NCI-H1048 (cell line): ENCODE measurements at places on chromosomes 1 and 21.

- DNase-seq: no peak
Observed at GRCh38 chr1:217627431-217627830, 3.5 kb downstream of the GPATCH2 start.

DNA sequence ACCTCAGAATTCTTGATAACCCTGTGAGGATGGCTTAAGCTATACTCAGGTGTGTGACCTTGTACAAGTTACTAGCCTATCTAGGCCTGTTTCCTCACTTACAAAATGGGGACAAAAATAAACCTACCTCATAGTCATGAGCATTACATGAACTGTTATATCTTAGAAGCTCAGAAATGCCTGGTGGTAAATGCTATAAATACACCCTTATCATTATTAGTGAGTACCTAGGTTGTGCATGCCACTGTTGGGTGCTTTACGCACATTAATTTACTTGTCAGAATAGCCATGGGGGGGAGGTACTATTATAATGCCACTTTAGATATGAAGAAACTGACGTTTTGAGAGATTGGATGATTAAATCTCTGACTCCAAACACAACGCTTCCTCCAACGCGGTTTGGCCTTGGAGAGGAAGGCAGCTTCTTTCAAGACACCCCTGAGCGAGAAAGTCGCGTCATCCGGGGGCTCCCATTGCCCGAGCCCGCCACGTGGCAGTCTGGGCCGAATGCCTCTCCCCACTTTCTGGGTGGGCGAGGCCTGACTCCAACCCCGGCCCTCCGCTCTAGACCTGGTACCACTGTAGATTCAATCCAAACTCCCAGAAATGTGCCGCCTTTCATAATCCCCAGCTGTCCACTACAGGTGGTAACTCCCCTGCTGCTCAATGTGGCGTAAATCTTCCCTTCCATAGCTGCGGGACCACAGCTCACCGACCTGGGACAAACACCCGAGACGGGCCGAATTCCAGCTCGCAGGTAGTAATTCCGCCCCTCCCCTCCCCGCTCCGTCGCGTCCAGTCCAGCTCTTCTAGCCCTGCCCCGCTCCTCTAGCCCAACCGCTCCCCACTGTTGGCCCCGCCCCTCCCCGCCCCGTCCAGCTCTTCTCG, 771 bp upstream of the RAD54L start:
- DNase-seq: no peak

DNA sequence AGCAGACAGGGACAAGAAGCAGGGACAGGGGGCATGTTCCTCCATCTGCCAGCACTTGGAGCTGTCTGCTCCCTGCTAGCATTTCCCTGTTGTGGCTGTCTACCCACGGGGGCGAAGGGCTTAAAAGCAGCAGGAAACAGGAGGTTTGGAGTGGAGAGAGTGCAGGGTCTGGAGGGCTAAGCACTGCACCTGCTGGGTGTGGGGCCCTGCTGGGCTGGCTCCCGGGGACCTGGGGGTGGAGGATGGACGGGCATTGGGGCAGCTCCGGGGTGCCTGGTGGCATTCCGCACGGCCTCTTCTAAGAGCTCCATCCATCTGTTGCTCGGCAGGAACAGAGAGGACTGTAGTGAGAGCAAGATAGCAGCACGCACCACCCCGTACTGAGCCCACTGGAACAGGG, 21.2 kb downstream of the LRRC71 start:
- no peak for DNase-seq

DNA sequence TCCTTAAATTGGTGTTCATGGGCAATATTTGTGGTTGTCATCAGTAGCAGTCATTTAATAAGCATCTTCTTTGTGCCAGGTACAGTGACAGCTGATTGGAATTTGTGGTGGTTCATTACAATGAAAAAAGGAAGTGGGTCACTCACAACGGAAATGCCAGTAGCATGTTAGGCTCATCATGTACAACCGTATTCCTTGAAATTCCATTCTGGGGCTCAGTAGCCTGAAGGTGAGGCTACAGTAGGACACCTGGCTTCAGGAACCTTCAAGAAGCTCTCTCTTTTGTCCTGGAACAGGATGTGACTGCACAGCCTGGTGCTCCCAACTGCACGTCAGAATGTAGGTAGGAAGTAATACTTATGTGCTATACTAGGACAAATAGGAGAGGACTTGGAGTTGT, 93.9 kb downstream of the ST3GAL3 start:
- no peak for DNase-seq

- DNase-seq: no peak
Observed at GRCh38 chr1:36842448-36842847, 191.9 kb downstream of the GRIK3 start.

- DNase-seq: no peak
Observed at GRCh38 chr1:117596023-117596720, 9.7 kb upstream of the TENT5C start.

DNA sequence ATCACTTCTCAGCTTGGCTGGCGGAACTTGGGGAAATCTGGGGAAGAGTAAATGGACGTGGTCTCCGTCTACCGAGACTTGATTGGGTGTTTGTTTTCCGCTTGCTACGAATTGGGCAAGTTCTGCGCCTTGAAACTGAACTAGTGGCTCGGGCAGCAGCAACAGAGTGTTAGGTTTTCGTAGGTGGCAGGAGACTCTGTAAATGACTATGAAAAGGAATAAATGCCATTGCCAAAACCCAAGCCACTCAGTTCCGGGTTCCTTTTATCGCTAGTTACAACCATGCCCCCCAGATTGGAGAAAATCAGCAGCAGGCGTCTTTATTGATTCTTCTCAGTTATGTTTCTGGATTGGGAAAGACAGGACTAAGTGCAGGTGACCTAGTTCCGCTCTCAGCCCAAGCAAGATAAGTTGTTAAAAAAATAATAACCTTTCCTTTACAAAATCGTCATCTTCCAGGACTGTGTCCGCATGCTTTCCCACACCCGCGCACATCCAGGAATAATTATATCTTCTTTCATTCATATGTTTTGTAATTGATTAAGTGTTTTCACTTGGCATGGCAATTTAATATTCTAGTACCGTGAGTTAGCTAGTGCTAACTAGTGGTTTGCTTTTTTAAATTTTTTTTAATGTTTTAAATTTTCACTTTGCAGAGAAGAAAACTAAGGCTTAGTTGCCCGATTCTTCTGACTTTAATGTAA, 3.4 kb downstream of the LHX9 start:
- DNase-seq: no peak

GRCh38 chr21:26115305-26115704, 55.3 kb downstream of the APP start:
- DNase-seq: no peak

GRCh38 chr1:23741609-23742008, 1.7 kb upstream of the ELOA start:
- DNase-seq: no peak

DNA sequence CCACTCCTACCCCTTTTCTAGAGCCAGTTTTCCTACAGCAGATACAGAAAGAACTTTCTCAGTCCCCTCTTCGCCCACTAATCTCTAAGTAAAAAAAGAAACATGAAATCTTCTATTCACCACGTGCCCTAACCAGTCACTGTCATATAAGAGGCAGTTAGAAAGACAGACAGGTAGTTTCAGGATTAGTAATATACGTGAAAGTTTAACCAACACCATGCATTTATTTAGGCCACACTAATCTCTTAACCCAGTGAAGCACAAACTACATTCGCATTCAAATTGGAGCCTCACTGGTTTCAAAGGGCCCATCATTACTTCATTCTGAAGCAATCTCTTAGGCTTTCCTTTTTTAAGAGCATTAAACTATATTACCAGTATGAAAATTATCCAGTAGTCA, 10.1 kb downstream of the GPATCH2 start:
- no peak for DNase-seq

DNA sequence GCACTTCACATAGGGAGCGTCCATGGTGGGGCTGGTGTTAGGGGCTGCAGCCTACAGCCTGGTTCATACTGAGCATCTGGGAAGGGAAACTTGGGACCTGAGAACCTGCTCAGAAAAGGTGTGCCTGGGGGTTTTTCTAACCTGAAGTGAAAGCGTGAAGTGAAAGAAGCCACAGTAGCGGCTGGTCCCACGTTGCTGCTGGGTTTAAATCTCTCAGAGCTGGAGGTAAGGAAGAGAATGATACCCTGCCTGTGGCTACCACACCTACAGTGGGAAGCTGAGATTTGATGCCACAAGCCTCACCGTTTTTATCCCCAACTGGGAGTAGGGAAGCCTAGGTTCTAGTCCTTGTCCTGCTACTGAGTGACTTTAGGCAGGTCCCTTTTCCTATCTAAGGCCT, 21.0 kb upstream of the FUCA1 start:
- DNase-seq: no peak

DNA sequence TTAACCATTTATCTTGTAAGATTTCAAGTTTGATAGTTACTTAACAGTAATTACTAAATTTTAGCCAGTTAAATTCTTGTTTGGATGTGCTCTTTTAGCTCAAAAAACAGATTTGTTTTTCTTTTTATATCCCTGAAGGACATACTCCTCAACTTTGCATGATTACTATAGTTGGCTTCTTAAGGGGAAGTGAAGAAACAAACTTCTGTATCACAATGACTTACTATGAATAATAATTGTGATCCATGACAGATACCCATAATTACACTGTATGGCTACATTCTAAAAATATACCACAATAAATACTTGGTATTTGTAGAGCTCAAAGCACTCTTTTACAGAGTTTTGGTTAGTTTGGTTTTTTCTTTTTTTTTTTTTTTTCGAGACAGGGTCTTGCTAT, 55.8 kb downstream of the IARS2 start:
- no peak for DNase-seq

DNA sequence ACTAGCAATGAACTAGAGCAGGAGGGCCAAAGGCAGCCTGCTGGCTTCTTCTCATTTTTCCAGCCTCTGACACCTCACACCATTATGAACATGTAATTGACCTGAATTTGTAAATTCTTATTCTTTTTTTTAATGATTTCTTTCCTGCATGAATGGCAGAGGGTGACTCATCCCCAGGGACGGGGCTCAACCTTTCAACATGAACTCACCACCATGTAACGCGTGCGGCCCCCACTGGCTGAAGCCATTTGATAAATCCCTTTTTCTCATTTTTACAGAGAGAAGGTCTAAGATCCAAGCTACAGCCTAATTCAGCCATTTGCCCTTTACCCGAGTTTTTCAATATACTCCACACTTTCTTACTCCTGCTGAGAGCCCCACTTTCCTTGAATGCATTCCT, 9.3 kb upstream of the ETS2 start:
- DNase-seq: no peak

- DNase-seq: no peak
Observed at GRCh38 chr1:41641475-41641814, 157.0 kb upstream of the EDN2 start.

- no peak for DNase-seq
Observed at GRCh38 chr21:31088474-31088751, 50.1 kb upstream of the KRTAP19-8 start.

- DNase-seq: no peak
Observed at GRCh38 chr1:110021285-110021684, 13.1 kb upstream of the STRIP1 start.

DNA sequence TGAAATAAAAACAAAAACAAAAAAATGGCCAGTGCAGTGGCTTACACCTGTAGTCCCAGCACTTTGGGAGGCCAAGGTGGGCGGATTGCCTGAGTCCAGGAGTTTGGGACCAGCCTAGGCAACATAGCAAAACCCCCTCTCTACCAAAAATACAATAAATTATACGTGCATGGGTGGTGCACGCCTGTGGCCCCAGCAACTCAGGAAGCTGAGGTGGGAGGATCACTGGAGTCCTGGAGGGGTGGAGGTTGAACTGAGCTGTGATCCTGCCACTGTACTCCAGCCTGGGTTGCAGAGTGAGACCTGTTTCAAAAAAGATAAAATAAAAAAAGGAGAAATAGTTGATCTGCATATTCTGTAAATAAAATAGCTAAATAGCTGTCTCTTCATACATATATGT, 41.2 kb downstream of the HS2ST1 start:
- no peak for DNase-seq

- DNase-seq: no peak
Observed at GRCh38 chr1:152777510-152778137, 2.7 kb downstream of the LCE1F start.

DNA sequence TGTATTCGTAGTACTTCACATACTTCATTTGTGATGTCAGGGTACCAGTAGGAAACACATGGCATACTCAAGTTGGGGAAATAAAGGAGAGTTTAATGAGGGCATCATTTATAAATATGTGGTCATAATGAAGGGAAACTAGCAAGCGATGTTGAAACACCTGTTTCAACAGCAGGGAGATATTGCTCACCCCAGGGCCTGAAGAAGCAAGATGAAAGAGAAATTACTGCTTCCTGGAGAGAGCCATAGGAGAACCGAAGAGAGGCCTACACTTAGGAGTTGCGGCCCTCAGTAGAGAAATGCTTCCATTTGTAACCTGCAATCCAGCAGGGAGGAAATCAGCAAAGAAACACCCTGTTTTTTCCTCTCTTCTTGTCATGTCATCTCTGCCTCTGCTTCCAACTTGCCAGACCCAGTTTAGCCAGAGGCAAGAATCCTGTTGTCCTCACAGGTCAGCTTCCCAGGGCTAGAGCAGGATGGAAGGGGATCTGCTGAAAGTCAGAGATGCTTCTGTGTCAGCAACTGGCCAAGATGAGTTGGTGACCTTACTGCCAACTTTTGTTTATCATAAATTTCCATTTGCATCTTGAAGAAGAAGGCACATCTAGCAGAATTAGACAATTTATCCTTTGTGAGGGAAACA, 67.6 kb upstream of the TSPAN2 start:
- DNase-seq: no peak

DNA sequence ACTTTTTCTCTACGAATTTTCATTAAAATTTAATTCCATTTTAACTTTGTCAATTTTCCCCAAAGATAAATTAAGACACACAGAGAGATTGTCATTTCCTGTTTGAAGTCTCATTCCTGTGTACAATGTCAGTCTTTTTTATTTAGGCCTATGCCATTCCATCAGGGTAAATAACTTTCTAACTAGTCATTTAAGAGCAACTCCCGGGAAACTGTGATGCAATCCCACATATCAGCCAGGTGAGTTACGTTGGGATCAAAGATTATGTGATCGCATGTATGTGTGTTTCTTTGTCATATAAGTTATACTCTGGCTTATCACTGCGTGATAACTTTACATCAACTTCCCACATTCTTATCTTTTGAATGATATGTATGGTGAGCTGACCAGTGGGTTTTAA, 86.1 kb upstream of the S1PR1 start:
- DNase-seq: no peak

- no peak for DNase-seq
Observed at GRCh38 chr1:246734866-246735265, 10.7 kb downstream of the SCCPDH start.

DNA sequence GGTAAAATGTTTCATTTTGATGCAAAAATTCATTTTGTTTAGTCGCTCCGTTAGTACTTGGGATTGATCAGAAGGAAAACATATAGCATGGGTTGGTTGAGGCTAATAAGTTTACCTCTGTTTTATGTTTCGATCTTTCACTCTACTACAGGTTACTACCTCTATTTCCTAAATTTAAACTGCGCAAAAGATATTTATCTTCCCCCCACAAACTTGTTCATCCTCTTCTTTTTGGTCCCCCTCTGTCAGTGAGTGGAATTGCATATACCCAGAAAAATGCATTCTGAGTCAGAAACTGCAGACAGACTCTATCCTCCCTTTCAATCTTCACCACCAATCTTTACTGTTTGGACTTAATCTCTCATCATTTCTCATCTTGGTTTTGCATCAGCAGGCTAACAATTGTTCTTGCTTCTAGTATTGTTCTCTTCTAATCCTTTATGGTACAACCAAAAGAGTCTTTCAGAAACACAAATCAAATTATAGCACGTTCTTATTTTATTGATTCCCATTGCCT, 316.0 kb upstream of the ADGRL4 start:
- no peak for DNase-seq
